ENCODE measurements at places on chromosomes 1 and 21. TPM values are rescaled to one million over a fixed set of nuclear protein-coding genes. Genes with fewer than 3 reads are reported as not detected.
A peak's percentile ranks its signal among the peaks of the same experiment; 100 is the strongest.

- peaks cover 11% of the 10 kb centered on the region for H3K4me1 ChIP-seq
- no peaks in the 10 kb centered on the region for H3K27me3 ChIP-seq
- H3K27ac ChIP-seq, result no peak overlapping the region
- no peaks in the 10 kb centered on the region for H3K36me3 ChIP-seq
- H3K4me3 ChIP-seq, result no peak overlapping the region
- DNase-seq, result peak; percentile 41
Measured at GRCh38 chr1:33099290-33100118, 18.6 kb downstream of the AZIN2 start.

DNA sequence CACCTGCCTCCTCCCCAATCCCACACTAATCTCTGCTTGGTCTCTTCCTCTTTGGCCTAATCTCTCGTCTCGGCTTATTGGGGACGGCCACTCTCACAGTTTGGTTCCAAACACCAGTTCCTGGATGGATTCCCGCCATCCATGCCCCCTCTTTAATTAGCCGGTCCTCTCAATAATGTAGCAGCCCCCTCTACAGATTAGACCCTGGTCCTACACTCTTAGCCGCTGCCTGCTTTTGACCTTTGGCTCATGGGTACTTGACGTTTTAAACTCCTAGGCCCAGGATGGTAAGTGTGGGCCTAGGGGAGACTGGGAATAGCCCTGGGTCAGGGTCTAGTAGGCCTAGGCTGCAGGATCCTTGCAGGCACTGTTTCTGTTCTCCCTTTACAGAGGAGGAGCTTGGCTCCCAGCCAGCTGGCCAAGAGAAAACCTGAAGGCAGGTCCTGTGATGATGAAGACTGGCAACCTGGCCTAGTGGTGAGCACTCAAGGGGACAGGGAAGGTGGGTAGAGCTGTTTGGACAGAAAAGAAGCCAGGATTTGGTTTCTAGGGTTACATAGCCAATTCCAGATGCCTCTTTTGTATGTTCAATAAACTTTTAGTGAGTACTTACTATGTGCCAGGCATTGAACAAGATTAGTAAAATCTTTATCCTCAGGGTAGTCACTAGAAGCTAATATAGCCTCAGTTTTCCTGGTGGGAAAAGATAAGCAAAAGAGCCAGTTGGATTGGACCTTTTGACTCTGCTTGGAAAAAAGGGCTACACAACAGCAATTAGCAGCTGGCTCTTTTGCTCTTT, 758 bp downstream of the RAD54L start:
- H3K27me3 ChIP-seq, result no peaks in the 10 kb centered on the region
- peak; percentile 36 for DNase-seq
- no peak overlapping the region for H3K27ac ChIP-seq
- peaks cover 3% of the 10 kb centered on the region for H3K36me3 ChIP-seq

DNA sequence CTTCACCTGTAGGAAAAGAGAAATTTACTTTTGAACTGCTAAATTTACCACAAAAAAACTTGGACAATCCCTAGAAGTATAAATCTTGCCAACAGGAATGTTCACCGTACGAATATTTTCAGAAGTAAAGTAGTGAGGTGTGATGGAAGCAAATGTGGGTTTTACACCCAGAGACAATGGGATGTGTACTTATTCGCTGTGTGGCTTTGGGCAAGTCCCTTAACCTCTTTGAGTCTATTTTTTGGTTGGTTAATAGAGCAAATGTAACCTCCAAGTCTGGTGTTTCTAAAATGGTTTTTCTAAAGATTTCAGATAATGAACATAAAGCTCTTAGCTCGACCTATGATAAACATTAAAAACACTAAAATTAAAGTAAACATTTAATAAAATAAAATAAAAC, 51.2 kb downstream of the TPR start:
- no peaks in the 10 kb centered on the region for H3K27me3 ChIP-seq
- no peak overlapping the region for H3K27ac ChIP-seq
- H3K4me3 ChIP-seq, result no peak overlapping the region
- DNase-seq, result no peak
- H3K4me1 ChIP-seq, result no peaks in the 10 kb centered on the region
- peaks cover 35% of the 10 kb centered on the region for H3K36me3 ChIP-seq

DNA sequence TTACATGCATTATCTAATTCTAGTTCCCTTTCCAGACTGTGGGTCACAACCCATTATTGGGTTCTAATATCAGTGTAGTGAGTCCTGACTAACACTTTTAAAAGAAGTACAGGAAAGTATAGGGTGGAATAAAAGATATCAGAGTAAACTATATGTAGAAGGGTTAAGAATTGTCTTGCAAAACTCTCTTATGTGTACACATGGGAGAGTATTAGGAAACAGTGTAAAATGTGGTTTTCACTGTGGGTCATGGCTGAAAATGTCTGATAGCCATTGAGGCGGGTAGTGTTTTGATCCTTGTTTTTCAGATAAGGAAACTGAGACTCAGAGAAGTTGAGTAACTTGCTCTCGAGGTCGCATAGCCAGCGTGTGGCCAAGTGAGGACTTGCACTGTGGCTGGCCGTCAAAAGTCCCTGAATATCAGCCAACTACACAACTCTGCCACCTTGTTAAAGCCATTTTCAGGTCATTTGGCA, 18.5 kb upstream of the MTARC1 start:
- H3K27ac ChIP-seq, result peak overlapping the region; percentile 67
- no peaks in the 10 kb centered on the region for H3K27me3 ChIP-seq
- H3K4me3 ChIP-seq, result no peak overlapping the region
- H3K36me3 ChIP-seq, result peaks cover 2% of the 10 kb centered on the region

GRCh38 chr1:226809785-226810571, 60.4 kb upstream of the PSEN2 start:
- no peaks in the 10 kb centered on the region for H3K36me3 ChIP-seq
- no peak for DNase-seq
- no peak overlapping the region for H3K4me3 ChIP-seq
- H3K27ac ChIP-seq, result no peak overlapping the region
- peaks cover 5% of the 10 kb centered on the region for H3K4me1 ChIP-seq

GRCh38 chr1:199774433-199775089, 252.9 kb upstream of the NR5A2 start:
- DNase-seq, result no peak
- H3K36me3 ChIP-seq, result no peaks in the 10 kb centered on the region
- H3K27ac ChIP-seq, result no peak overlapping the region
- no peaks in the 10 kb centered on the region for H3K4me1 ChIP-seq

- H3K4me3 ChIP-seq, result no peak within 1 kb of the TSS
- H3K4me1 ChIP-seq, result peaks cover 4% of the 10 kb centered on the region
- no peak within 1 kb of the TSS for H3K27ac ChIP-seq
- H3K27me3 ChIP-seq, result no peaks in the 10 kb centered on the region
- no peaks in the 10 kb centered on the region for H3K36me3 ChIP-seq
- DNase-seq, result peak; percentile 53
Measured at GRCh38 chr21:42315296-42315891, at the start of gene TFF3. Gene TFF3, minus strand, starts transcription at chr21:42315409. Its CDS starts 35 bp downstream, at chr21:42315374.

DNA sequence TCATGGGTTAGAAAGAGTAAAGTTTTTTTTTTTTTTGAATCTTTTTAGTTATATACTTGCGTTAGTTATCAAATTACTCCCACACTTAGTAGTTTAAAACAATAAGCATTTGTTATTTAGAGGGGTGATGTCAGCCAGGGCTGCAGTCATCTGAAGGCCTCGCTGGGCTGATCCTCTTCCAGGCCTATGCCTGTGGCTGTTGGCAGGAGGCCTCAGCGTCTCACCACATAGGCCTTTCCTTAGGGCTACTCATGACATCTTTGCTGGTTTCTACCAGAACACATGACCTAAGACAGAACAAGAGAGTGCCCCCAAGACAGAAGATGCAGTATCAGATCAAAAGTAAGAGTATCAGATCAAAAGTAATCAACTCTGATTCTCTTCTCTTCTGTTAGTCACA, 167.4 kb downstream of the HHAT start:
- H3K27me3 ChIP-seq, result no peaks in the 10 kb centered on the region
- H3K36me3 ChIP-seq, result no peaks in the 10 kb centered on the region
- no peak for DNase-seq
- H3K4me1 ChIP-seq, result no peaks in the 10 kb centered on the region
- H3K4me3 ChIP-seq, result no peak overlapping the region

GRCh38 chr1:32001863-32002262, 11.8 kb upstream of the KHDRBS1 start:
- no peak overlapping the region for H3K27ac ChIP-seq
- no peak overlapping the region for H3K4me3 ChIP-seq
- H3K4me1 ChIP-seq, result no peaks in the 10 kb centered on the region
- no peaks in the 10 kb centered on the region for H3K36me3 ChIP-seq
- H3K27me3 ChIP-seq, result no peaks in the 10 kb centered on the region

DNA sequence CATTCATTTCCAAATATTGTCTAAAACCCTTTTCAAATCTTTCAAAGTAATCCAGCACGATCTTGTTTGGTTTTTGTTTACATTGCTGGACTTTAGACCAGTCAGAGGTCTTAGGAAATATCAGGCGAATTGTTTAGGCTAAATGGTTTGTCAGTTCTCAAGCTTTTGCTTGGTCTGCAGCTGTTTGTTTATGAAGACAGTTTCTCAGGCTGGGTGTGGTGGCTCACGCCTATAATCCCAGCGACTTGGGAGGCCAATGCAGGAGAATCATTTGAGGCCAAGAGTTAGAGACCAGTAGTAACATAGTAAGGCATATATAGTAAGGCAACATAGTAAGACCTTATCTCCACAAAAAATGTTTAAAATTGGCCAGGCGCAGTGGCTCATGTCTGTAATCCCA, 77.5 kb downstream of the DNTTIP2 start:
- H3K27me3 ChIP-seq, result no peaks in the 10 kb centered on the region
- H3K27ac ChIP-seq, result no peak overlapping the region
- no peak overlapping the region for H3K4me3 ChIP-seq
- H3K4me1 ChIP-seq, result peaks cover 4% of the 10 kb centered on the region
- no peaks in the 10 kb centered on the region for H3K36me3 ChIP-seq

TIE1 gene
- total RNA-seq, result 52.3 TPM

HJV gene
- total RNA-seq, result not detected

SPRR2E gene
- not detected for total RNA-seq

KCNT2 gene
- 3.0 TPM for total RNA-seq

FNDC5 gene
- total RNA-seq, result 0.18 TPM

GPA33 gene
- 0.26 TPM for total RNA-seq

KLHDC9 gene
- 7.1 TPM for total RNA-seq

TNFRSF18 gene
- 4.0 TPM for total RNA-seq
